ENCODE measurements at places on chromosomes 3 and 15. TPM values are rescaled to one million over a fixed set of nuclear protein-coding genes. Genes with fewer than 3 reads are reported as not detected.
A peak's percentile ranks its signal among the peaks of the same experiment; 100 is the strongest.

- no peak for DNase-seq
Measured at GRCh38 chr3:61173676-61174075, 77.6 kb downstream of the FHIT start.

ATP2B2 gene
- total RNA-seq = not detected

GRCh38 chr3:132351222-132351806 lies 34.1 kb downstream of the ACP3 start:
- no peak for DNase-seq

GRCh38 chr3:28050885-28051284 lies 190.5 kb upstream of the CMC1 start:
- DNase-seq = peak; percentile 52

- DNase-seq = no peak
Measured at GRCh38 chr15:51321316-51321715, 17.1 kb downstream of the CYP19A1 start.

GRCh38 chr15:101277943-101278564 lies 769 bp upstream of the SELENOS start:
- no peak for DNase-seq

DNA sequence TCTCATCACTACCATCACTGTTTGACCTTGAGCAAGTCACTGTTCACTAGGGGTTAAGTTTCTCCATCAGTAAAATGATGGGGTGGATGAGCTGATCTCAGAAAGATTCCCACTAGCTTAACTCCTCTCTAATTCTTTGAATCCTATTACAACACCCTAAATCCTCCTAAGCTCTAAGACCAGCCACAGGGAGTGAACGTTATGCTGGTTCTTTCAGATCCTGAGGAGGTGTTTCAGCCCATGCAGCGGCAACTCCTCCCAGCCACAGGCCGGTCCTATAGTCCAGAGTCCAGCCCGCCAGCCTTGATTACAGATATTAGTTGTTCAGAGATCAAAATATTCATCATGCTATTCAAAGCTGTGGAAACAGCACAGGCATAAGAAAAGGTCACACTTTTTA lies 15.1 kb downstream of the MB21D2 start:
- DNase-seq = no peak

- DNase-seq = peak; percentile 88
Measured at GRCh38 chr15:60548101-60548500, 69.2 kb upstream of the ICE2 start.

DNA sequence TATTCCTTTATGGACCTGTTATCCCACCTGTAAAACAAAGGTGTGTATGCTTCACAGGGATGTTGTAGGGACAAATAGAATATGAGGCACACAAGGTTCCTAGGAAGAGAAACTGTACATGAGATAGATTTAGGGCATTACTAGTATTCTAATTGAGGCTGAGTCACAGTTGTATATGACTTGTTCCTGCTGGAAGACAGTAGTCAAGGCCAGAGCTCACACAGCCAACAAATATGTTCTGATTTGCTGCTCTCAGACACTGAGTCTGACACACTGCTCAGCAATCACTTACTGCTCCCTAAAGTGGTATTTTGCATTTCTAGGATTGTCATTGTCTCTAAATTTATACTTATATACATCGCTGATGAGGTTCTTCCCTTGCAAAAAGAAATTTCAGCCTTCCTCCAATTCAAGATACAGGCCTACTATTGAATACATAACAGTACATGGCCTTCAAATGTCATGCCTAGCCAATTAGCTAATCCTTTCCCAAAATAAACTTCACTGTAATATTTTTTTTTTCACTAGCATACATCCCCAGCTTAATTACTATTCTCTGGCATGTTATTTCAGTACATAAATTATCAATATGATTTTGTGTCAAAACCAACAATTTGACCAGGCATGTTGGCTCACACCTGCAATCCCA lies 69.8 kb downstream of the TIGIT start:
- DNase-seq = no peak

DNA sequence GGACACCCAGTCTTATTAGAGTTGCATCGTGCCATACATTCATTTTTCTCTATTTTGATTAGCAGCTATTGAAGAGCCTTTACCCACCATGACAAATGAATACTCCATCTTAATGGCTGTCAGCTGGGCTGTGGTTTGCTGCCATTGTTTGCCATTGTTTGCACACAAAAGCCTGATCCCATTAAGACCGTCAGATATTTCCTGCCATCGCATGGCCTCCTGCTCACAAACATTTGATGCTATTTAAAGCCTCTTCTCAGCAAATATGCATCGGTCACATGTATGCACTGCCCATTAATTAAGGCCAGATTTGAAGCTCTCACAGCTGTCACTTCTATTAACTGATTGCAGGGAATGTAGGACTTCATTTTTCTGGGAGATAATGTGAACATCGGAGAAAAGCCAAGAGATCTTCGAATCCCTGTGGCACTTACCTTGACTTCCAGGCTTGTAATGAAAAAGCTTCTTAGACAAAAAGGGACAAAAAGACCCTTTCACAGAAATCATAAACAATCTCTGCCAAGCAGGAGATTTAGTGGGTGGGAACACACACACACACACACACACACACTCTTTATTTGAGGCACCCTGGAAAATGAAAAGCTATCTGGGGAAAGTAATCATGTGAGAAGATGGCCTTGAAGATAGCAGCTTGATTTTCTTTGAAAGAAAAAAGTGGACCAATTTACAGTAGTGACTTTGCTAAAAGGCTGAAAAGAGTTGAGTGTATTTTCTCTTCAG lies 175.4 kb upstream of the NR2E3 start:
- DNase-seq = no peak

- DNase-seq = no peak
Measured at GRCh38 chr3:18135060-18135814, 289.9 kb downstream of the SATB1 start.

DNA sequence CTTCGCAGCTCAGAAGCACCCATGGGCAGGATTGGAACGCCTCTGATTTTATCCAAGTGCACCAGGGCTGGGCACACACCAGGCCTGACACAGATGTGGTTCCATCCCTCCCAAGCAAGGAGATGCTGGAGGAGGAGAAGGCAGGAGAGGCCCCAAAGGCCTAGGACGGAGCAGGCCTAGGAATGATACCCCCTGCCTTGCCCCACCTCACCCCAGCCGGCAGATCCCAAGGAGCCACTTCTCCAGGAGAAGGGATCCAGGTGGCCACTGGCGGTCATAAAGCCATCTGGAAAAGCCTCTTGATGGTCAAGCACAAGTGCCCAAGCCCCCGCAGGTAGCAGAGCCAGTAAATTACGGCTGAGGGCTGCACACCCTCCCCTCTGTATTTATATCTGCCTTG lies 211.8 kb downstream of the TBC1D2B start:
- no peak for DNase-seq

GRCh38 chr3:111800926-111801325 lies 58.1 kb upstream of the PHLDB2 start:
- no peak for DNase-seq

- no peak for DNase-seq
Measured at GRCh38 chr3:42830437-42831320, 21.4 kb downstream of the ACKR2 start.

GP5 gene
- 0.31 TPM for total RNA-seq

- DNase-seq = no peak
Measured at GRCh38 chr3:86087160-86087871, 903.6 kb downstream of the VGLL3 start.

GRCh38 chr3:124456506-124456905 lies 273.7 kb upstream of the UMPS start:
- no peak for DNase-seq

DNA sequence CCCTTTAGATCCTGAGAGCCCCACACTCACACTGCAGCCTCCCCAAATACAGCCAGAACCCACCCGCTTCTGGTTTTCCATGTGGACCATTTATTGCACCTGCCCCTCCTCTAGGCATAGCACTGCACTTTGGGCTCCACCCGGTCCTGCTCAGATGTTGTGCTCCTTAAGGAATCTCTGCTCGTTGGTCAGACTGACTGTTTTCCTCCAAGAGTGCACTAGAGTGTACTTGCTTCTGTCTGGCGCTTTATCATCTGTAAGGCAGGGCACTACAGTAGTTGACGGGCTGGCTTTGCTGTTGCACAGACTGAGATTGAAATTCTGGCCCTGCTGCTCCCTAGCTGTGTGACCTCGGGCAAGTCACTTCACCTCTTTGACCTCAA lies 124.1 kb downstream of the CACNA1D start:
- no peak for DNase-seq

ZNF660 gene
- total RNA-seq = 0.07 TPM

- no peak for DNase-seq
Measured at GRCh38 chr3:98531622-98532274, at the start of gene GPR15. Gene GPR15, plus strand, starts transcription at chr3:98531978. Its CDS starts 56 bp downstream, at chr3:98532034.

- DNase-seq = no peak
Measured at GRCh38 chr3:58063022-58063815, 55.0 kb downstream of the FLNB start.

MCF2L2 gene
- total RNA-seq = 3.9 TPM

DNA sequence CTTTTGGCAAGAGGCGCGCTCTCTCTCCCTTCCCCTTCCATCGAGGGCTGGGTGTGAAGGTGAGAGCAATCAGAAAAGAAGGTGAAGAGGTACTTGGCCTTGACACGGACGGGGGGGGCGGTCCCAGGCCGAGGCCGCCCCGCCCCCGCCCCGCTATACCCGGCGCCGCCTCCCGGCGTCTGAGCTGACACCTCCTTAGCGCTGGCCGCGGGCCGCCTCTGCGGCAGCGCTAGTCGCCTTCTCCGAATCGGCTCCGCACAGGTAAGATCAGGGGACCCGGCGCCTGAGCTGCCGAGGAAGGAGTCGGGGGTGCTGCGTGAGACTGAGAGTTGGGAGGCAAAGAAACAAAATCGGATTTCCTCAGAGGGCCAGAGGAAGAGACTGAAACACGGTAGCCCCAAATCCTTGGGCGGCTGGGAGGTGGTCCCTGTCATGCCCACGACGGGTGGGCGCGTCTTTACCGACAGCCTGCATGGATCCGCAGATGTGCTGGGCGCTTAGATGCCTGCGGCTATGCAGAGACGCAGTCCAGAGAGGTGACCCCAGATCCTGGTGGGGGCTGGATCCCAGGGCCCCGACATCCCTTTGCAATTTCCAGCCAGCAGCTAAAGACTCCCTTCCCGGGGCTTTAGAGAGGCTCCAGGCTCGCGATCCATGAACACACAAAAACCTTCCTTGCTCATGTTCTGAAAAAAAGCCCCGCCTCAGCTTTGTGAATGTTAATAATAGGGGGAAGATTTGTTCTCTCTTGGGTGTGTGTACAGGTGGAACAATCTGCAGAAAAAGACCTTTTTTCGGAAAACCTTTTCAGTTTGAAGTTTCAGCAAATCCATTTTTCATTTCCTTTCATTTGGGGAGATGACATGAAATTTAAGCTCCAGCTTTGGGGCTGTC lies at the start of gene ENTPD3:
Gene ENTPD3 (plus strand): TSS at position 184 of the 894 bp plus-strand sequence. CDS start 874 bp downstream, outside the sequence.
- DNase-seq = peak; percentile 56

DNA sequence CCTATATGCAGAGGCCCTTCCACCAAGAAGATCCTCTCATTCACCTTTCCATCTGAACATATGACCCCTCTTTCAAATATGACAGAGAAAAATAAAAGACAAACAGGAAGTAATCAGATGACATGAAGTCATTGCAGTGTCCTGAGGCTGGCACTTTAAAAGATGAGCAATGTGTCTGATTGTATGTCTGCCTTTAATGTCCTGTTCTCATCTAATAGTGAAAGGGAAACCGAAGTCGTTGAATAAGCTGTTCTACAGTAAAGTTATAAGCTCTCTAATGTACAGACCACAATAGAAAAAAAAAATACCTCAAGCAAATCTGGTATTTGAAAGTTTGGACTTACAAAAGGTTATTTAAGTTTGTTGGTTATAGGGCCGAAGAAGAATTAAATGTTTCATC lies 243.0 kb downstream of the CLSTN2 start:
- DNase-seq = no peak

ROPN1 gene
- total RNA-seq = not detected

DNA sequence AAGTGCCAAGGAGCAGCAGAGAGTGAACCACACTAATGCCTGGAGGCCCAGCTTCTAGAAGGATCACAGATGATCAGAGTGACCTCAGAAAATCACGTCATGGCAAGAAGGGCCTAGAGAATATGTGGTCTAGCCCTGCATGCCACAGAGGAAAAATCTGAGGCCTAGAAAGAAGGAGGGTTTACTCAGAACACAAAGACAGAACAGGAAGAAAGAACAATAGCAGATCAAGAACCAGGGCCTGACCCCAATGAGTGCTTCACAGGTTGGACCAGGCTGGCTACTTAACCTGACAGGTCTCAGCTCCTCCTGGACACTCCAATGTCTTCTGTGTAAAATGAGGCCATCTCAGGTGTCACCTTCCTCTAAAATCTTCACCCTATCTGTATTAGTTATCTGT lies 14.2 kb downstream of the RAB6B start:
- peak; percentile 17 for DNase-seq

DNA sequence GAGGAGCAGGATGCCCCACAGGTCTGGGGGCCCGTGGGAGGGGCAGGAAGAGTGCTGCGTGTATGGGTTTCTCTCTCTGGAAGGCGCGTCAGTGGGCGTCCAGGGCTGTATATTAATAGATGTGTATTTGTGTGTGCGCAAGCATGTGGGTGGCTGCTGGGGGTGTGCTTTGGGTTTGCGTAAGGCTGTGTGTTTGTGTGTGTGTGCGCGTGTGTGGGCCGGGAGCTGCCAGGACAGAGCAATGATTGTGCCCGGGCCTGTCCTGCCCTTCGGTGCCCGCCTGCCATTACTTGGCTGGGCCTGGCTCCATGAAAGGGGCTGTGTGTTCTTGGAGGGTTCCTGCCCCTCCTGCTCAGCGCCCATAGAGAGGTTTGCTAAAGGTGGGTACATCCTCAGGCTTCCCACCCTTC lies 16.3 kb downstream of the CSPG4 start:
- DNase-seq = no peak

- peak; percentile 85 for DNase-seq
Measured at GRCh38 chr15:90143166-90143655, 40.9 kb upstream of the IDH2 start.

GRCh38 chr3:182455011-182455410 lies 338.3 kb upstream of the ATP11B start:
- no peak for DNase-seq

DNA sequence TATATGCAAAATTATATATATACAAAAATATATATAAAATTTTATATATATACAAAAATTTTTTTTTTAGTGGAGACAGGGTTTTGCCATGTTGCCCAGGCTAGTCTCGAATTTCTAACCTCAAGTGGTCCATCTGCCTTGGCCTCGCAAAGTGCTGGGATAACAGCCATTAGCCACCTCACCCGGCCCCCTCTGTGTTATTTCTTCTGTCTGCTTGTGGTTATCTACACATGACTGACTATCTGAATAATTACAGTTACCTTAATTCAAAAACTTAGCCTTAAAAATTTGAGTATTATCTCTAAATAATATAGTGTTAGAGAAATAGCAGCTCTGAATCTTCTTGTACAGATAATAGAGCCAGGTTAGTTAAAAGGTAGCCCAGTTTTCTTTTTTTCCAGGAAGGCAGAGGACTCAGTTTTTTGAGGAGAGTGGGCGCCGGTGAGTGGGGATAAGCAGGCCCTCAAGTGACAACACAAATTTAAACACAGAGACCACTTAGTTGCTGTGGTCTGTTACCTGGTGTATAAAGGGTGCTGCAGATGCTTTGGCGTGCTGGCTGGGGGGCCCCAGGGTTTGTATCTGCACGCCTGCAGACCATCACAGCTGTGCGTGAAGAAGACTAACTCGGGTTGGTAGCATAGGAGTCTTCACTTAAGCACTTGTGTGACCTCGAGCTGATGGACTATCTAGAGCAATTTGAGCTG lies 83.7 kb downstream of the TRAK1 start:
- DNase-seq = no peak

STARD9 gene
- 3.8 TPM for total RNA-seq

All from activated CD4-positive, alpha-beta memory T cell treated with anti-CD3 and anti-CD28 coated beads for 36 hours (primary cell).